Foreskin keratinocyte (primary cell): ENCODE measurements at places on chromosomes 5 and 9. TPM values are rescaled to one million over a fixed set of nuclear protein-coding genes. Genes with fewer than 3 reads are reported as not detected.

Gene WDR36
- 37.1 and 37.8 TPM in 2 replicates for total RNA-seq

Gene RNF14
- 55.1 and 57.0 TPM in 2 replicates for total RNA-seq

Gene GPRIN1
- total RNA-seq: 16.9 and 18.3 TPM in 2 replicates

Gene CENPK
- total RNA-seq: 33.3 and 34.4 TPM in 2 replicates

Gene IL33
- 0.44 and 0.67 TPM in 2 replicates for total RNA-seq

Gene AGXT2
- not detected in 2 replicates for total RNA-seq

Gene C1QTNF3
- total RNA-seq: 0.32 and 0.41 TPM in 2 replicates

Gene MEGF9
- 11.1 and 16.0 TPM in 2 replicates for total RNA-seq

Gene TEX48
- total RNA-seq: not detected in 2 replicates

Gene CD72
- 0.20 and 0.28 TPM in 2 replicates for total RNA-seq

Gene C1QTNF2
- total RNA-seq: 0.25 and 0.37 TPM in 2 replicates

Gene FAT2
- 85.9 and 95.1 TPM in 2 replicates for total RNA-seq

Gene SH3GL2
- total RNA-seq: not detected in 2 replicates

Gene TAF11L7
- total RNA-seq: not detected in 2 replicates

Gene ZSWIM6
- total RNA-seq: 6.4 and 6.8 TPM in 2 replicates

Gene BAG1
- total RNA-seq: 29.6 and 33.5 TPM in 2 replicates

Gene SPAG8
- total RNA-seq: 0.35 and 0.58 TPM in 2 replicates

Gene MBLAC2
- total RNA-seq: 3.8 and 5.5 TPM in 2 replicates

Gene RASGEF1C
- total RNA-seq: not detected in 2 replicates

Gene LRRC19
- not detected in 2 replicates for total RNA-seq

Gene CDK9
- 43.0 and 44.9 TPM in 2 replicates for total RNA-seq

Gene NUTM2G
- not detected in 2 replicates for total RNA-seq

Gene CDKN2B
- 4.7 and 9.0 TPM in 2 replicates for total RNA-seq

Gene SLC6A3
- not detected in 2 replicates for total RNA-seq

Gene UGT3A2
- total RNA-seq: 0.27 and 0.28 TPM in 2 replicates

Gene LHX3
- total RNA-seq: not detected in 2 replicates

Gene PPIC
- total RNA-seq: 25.9 and 29.0 TPM in 2 replicates

Gene PLAA
- 31.2 and 32.7 TPM in 2 replicates for total RNA-seq

Gene GDA
- 0.46 and 1.2 TPM in 2 replicates for total RNA-seq

Gene NSG2
- not detected in 2 replicates for total RNA-seq

Gene ROPN1L
- 0.17 and 0.18 TPM in 2 replicates for total RNA-seq

Gene CEL
- total RNA-seq: 0.34 and 0.67 TPM in 2 replicates

Gene MRPS30
- total RNA-seq: 46.0 and 48.6 TPM in 2 replicates

Gene P4HA2
- 49.9 and 74.4 TPM in 2 replicates for total RNA-seq

Gene ANKRD20A1
- 0.61 and 0.92 TPM in 2 replicates for total RNA-seq

Gene IL5
- not detected in 2 replicates for total RNA-seq

Gene KLHL3
- 1.7 and 2.0 TPM in 2 replicates for total RNA-seq

Gene IFNA2
- not detected in 2 replicates for total RNA-seq

Gene HMGCS1
- 511 and 581 TPM in 2 replicates for total RNA-seq

Gene EPB41L4B
- total RNA-seq: 6.5 and 6.6 TPM in 2 replicates

Gene GLRA1
- not detected in 2 replicates for total RNA-seq

Gene IGIP
- 1.4 and 1.6 TPM in 2 replicates for total RNA-seq

Gene PCDHA9
- total RNA-seq: not detected in 2 replicates

Gene ZNF608
- total RNA-seq: 2.3 and 3.1 TPM in 2 replicates

Gene BHMT2
- total RNA-seq: 0.11 TPM in 1 of 2 replicates, not detected in the other

Gene DUSP1
- total RNA-seq: 10.2 and 14.2 TPM in 2 replicates

Gene SPATA31A7
- total RNA-seq: not detected in 2 replicates

Gene IFNK
- 55.8 and 72.0 TPM in 2 replicates for total RNA-seq

Gene ORM1
- total RNA-seq: not detected in 2 replicates

Gene PDGFRB
- not detected in 2 replicates for total RNA-seq

Gene OSMR
- 28.0 and 31.5 TPM in 2 replicates for total RNA-seq

Gene ZNF454
- total RNA-seq: 0.82 and 1.4 TPM in 2 replicates

Gene C9
- not detected in 2 replicates for total RNA-seq

Gene ANKRD33B
- 1.8 and 4.3 TPM in 2 replicates for total RNA-seq

Gene ERCC6L2
- total RNA-seq: 30.6 and 33.2 TPM in 2 replicates

Gene CARD6
- total RNA-seq: 5.7 and 6.4 TPM in 2 replicates

Gene ANGPTL2
- 0.32 and 0.37 TPM in 2 replicates for total RNA-seq
